Pulmonary artery endothelial cell (primary cell): ENCODE measurements at places on chromosomes 11 and 22. TPM values are rescaled to one million over a fixed set of nuclear protein-coding genes. Genes with fewer than 3 reads are reported as not detected.
A peak's percentile ranks its signal among the peaks of the same experiment; 100 is the strongest.

DNA sequence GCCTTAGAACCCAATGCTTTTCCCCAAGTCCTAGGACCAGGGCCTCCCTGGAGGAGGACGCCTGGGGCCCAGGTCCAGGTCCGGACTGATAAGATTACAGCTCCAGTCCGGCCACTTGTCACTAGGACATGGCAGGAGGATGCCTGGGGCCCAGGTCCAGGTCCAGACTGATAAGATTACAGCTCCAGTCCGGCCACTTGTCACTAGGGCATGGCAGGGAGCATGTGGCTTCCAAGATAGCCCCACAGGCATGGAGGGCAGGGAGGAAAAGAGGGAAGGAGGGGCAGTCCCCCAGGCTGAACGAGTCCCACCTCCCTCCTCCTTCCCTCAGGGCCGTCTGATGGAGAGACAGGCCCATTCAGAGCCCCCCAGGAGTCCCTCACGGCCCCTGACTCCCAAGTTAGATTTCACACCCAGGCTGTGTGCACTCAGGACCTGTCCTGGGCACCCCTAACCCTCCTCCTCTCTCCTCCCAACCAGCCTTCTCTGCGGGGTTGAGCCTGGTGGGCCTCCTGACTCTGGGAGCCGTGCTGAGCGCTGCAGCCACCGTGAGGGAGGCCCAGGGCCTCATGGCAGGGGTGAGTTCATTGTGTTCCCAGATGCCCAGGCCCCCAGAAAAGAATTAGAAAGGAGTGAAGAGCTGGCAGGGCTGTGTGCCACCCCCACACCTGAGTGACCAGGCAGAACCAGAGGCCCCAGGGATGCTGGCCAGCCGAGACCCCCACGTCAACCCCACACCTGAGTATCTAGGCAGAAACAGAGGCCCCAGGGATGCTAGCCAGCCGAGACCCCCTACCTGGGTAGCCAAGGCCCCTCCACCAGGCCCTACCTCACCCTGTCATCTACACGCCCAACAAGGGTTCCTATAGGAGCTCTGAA lies 2.1 kb downstream of the TSPAN32 start:
- DNase-seq = no peak

DNA sequence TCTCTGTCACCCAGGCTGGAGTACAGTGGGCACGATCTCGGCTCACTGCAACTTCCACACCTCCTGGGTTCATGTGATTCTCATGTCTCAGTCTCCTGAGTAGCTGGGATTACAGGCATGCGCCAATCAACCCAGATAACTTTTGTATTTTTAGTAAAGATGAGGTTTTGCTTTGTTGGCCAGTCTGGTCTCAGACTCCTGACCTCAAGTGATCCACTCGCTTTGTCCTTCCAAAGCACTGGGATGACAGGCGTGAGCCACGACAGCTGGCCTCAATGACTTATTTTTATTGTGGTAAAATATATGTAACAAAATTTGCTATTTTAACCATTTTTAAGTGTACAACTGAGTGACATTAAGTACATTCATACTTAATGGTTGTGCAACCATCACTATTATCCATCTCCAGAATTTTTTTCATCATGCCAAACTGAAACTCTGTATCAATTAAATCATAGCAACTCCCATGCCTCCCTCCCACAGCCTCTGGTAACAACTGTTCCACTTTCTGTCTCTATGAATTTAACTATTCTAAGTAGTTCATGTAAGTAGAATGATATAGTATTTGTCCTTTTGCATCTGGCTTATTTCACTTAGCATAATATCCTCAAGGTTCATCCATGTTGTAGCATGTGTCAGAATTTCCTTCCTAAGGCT lies 50.7 kb upstream of the CWF19L2 start:
- no peak for DNase-seq

Gene CREB3L1
- total RNA-seq = 0.42 and 1.9 TPM in 2 replicates

- DNase-seq = no peak
Measured at GRCh38 chr11:102081313-102081712, 28.9 kb upstream of the YAP1 start.

GRCh38 chr22:38799265-38800002 lies 5.5 kb upstream of the DNAL4 start:
- DNase-seq = no peak

GRCh38 chr11:66745356-66746235 lies 16.6 kb upstream of the SPTBN2 start:
- no peak for DNase-seq

Gene VPS37C
- 11.0 and 12.5 TPM in 2 replicates for total RNA-seq

Gene NNMT
- total RNA-seq = 346 and 362 TPM in 2 replicates

GRCh38 chr11:11842421-11843008 lies 743 bp downstream of the USP47 start:
- DNase-seq = no peak

DNA sequence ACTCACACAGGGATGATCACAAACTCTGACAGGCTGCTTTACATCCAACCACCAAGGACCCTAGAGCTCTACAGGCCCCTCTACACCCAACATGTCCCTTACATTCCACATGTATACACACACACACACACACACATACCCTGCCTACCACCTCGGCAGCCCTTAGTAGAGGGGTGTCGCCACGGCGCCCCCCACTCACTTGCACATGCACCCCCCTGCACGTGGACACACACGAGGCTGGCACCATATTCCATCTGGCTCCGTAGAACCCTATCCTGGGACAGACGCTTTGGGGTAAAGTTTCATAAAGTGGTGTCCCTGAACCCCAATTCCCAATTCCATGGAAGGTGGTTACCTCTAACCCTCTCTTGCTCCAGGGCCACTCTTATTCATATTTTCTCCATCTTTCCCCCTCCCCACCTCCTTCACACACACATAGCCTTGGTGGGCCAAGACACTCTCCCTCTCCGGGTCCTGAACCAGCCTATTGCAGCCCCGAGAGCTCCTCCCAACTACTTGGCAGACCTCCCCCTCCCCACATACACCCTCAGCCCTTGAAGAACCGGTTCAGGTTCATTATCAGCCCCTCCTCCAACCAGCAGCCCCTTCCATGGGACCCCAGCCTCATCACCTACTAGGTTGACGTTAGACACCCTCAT lies 809 bp downstream of the PDE2A start:
- no peak for DNase-seq

GRCh38 chr11:28090052-28090749 lies 17.8 kb downstream of the KIF18A start:
- no peak for DNase-seq

GRCh38 chr22:21909871-21910270 lies 42.4 kb upstream of the MAPK1 start:
- DNase-seq = no peak

GRCh38 chr11:66727282-66728037 lies 1.6 kb downstream of the SPTBN2 start:
- no peak for DNase-seq

- DNase-seq = peak; percentile 87
Measured at GRCh38 chr11:126585774-126586491, 230.4 kb downstream of the ST3GAL4 start.

Gene THYN1
- 76.8 and 82.0 TPM in 2 replicates for total RNA-seq

- DNase-seq = no peak
Measured at GRCh38 chr22:50074056-50074455, 11.2 kb downstream of the MLC1 start.

Gene SLC25A45
- 1.3 and 1.4 TPM in 2 replicates for total RNA-seq

DNA sequence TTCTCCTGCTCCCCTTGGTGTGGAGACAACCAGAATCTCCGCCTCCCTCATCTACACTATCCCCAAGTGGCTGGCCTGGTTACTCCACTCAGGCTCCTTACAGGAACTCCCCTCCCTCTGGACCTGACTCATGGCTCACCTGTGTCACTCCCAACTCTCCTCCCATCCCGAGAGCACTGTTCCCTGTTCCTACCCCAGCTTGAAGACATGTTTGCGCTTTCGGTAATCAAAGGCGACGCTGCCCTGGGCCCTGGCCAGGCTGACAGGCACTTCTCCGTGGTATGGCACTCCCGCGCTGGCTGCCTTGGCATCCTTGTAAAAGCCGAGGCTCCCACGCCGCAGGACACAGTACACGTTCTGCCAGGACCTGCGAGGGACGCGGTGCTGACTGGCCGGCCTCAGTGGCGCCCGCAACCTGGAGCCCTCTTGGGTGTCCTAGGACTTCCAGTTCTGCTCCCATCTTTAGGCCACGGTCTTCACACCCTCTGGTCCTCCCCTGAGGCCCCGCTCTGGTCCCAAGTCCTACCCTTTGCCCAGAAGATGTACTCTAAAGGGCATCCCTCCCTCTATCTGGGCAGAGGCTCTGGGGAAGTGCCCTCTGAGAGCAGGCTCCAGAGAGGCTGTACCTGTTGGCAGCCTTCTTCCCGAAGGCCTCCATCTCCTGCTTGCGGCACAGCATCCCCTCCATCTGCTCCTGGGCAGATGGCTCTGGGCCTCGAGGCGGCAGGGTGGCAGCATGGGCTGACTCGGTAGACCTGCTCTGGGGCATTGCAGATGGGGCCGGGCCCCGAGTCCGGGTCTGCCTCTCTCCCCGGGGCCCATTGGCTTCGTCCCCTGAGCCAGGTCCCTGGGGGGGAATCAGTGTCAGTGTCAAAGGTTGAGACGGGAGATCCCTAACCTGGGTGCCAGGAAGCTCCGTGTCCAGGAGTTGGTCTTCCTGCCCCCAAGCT lies 9.4 kb upstream of the RBM4B start:
- no peak for DNase-seq

DNA sequence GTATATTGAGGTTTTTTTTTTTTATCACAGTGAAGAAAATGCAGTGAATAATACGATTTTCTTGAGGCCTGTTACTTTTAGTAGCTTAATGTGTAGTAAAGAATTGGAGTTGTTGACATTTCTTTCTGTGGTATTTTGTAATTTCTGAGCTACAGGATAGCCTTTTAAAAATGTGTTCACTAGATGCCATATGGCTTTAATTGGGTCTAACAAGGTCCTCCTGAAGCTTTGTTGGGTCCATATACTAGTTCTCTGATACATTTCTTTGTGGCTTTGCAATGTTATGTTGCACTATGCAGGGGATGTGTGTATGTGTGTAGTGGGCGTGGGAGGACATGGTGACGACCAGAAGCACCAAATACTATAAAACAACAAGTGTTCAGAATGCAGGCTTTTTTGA lies 25.1 kb downstream of the FBXO7 start:
- DNase-seq = no peak

DNA sequence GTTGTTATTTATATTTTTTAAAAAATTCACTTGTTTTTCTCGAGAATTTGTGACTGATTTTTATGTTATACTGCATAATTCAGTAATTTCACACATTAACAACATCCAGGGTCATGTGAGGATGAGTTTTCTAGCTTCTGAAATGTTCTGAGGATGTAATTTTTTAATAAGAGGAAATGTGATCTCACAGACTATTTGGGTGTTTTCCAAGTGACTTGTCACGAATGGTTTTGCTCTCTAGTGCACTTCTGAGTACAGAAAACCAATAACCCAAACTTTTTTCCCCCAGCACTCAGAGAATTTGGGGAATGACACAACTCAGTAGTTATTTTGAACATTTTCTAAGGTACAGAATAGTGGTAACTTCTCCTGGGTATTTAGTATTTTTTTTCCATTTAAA lies 821.1 kb upstream of the ARHGAP42 start:
- no peak for DNase-seq

Gene GNG3
- not detected in 2 replicates for total RNA-seq

DNA sequence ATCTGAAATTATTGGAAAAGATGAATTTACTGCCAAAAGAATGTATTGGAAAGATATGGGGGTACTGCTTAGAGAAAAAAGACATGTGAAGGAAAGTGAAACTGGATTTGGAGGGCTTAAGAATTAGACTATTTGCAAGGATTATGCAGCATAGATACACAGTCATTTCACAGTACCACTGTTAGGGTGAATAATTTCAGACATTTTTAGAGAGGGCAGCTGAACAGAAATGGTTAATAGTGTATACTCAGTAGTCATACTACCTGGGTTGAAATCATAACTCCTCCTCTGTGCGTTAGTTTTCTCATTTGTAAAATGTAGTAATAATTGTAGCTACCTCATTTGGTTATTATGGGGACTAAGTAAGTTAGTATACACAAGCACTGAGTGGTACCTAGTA lies 33.0 kb downstream of the GAS2 start:
- no peak for DNase-seq

DNA sequence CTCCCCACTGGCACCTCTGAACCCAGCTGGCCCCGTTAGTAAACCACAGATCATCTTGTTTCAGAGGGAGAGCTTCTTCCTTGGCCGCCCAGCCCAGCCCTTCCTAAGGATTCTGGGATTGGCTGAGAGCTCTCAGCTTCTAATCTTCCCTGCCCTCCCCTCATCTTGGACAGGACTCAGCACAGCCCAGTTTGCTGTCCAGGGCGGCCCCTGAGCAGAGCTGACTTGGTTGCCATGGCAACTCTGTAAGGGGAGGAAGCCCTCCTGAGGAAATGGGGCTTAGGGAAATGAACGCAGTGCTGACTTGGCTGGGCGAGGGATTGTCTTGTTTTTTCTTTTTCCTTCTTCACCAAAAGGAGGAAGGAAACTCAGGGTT lies 4.6 kb downstream of the APOL4 start:
- DNase-seq = peak; percentile 40

Gene SMTNL1
- total RNA-seq = not detected in 2 replicates

- DNase-seq = no peak
Measured at GRCh38 chr11:71490731-71491390, 36.2 kb upstream of the KRTAP5-7 start.

Gene SMIM35
- total RNA-seq = not detected in 2 replicates

DNA sequence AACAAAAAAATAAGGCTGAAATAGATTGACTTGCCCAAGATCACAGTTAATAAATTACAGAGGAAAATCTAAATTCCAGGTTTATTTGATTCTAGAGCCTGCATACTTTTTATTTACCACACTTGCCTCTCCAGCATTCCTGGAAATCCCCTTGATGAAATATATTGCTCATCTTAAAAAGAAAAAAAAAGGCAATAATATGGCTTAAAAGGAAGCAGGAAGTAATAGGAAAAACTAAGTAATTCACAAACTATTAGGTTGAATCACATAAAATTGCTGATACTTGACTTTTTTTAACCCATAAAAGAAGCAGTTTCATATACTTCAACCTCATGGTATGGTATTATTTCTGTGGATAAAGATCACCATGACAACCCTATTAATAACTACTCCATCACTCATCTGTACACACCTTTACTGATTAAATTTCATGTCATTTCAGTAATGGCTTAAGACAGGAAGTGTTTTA lies 52.9 kb downstream of the COPB1 start:
- no peak for DNase-seq

DNA sequence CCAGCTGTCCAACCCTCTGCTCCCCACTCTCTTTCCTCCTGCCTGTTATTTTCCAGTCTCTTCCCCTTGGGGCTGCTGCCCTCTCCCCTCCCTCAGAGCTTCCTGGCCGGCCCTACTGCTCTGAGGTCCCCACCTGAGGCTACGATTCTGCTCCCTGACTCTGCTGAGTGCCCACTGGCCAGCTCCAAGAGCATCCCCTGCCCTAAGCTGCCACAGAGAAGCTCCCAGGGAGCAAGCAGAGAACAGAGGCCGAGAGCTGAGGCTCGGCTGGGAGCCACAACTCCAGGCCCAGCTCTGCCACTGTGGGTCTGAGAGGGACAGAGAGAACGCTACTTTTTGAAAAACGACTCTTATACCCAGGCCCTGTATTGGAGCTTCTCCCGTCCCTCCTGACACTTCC lies 61.1 kb downstream of the CHRDL2 start:
- DNase-seq = no peak

Gene GRM5
- total RNA-seq = under 0.01 and 0.04 TPM in 2 replicates

GRCh38 chr11:65448074-65448417 lies 25.4 kb downstream of the NEAT1 start:
- DNase-seq = no peak
